ENCODE measurements at places on chromosomes 7 and 10.

GRCh38 chr7:155470686-155471638, 13.0 kb downstream of the EN2 start:
- DNase-seq, result no peak

GRCh38 chr10:27369880-27370279, 129.3 kb upstream of the ACBD5 start:
- no peak for DNase-seq

GRCh38 chr7:122691569-122692235, 7.2 kb downstream of the RNF133 start:
- no peak for DNase-seq

GRCh38 chr7:112081778-112082177, 124.4 kb downstream of the DOCK4 start:
- DNase-seq, result no peak

- no peak for DNase-seq
These were observed 148.0 kb downstream of the ANKRD7 start for GRCh38 chr7:118372530-118372929.

GRCh38 chr7:30348083-30348560, 63.7 kb downstream of the ZNRF2 start:
- peak; percentile 74 for DNase-seq

GRCh38 chr10:129963641-129964501, at the start of gene EBF3:
Gene EBF3 (minus strand): TSS chr10:129964274. CDS start chr10:129963768, 506 bp downstream.
- peak; percentile 56 for DNase-seq

- DNase-seq, result no peak
These were observed 272.5 kb upstream of the COBL start for GRCh38 chr7:51589111-51589510.

- DNase-seq, result no peak
These were observed 154.5 kb downstream of the OAT start for GRCh38 chr10:124264271-124264670.

GRCh38 chr10:24792638-24793037, 69.0 kb upstream of the ARHGAP21 start:
- no peak for DNase-seq

DNA sequence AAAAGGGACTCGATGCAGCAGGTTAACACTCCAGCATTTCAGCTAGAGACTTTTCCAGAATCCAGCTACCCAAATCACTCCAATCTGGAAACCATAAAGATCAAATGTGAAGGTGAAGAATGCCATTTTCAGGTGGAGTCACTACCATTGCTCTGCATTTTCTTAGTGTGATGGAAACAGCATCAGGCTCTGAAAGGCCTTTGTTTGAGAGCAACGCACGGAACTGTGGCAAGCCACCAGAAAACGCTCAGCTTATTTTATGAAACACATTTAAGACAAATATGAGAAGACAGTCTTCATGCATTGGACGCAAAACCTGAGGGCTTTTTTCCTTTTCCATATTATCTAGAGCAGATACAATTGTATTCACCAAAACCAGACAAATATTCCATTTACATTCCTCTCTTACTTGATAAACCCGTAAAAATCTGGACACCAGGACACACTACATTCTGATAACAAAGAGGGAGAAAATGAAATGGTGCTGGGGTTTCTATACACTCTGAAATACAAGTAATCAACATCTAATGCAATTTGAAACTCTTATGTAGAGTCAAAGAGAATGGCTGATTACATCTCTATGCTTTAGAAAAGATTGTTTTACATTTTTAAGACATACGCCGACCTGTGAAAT, 99.1 kb downstream of the NRP1 start:
- no peak for DNase-seq

GRCh38 chr7:266851-267840, 22.8 kb upstream of the FOXL3 start:
- DNase-seq, result no peak

GRCh38 chr10:52279546-52279945, 34.5 kb upstream of the DKK1 start:
- DNase-seq, result no peak

- no peak for DNase-seq
These were observed 653 bp upstream of the ADRB1 start for GRCh38 chr10:114042895-114043531.

- DNase-seq, result no peak
These were observed 47.7 kb upstream of the TRIM8 start for GRCh38 chr10:102596506-102596971.

DNA sequence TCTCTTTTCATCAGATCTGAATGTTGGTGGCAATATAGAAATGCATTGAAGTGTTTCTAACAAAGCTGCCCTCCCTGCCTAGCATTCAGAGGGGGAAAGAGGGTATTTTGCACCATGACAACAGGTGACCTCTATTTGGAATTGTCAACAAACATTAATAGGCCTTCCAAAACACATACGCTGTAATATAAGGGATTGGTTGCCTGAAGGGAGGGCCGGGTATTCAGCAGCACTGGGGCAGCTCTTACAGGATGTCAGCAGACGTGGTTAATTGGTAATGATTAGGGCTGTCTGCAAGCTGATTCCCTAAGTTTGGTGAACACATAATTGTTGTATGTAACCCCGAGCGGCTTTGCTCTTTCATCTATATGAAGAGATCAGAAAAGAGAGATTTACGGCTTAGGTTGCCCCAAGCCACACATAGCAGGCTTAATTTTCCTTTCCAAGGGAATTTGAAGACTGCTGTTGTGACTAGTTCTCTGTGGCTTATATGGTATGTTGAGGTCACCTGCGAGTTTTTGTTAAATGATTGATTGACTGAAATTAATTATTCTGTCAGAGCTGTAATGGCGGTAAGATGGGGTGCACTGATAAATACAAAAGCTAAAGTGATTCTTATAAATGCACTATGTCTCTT, 759.3 kb downstream of the LRMDA start:
- no peak for DNase-seq

GRCh38 chr10:129552119-129552518, 85.1 kb downstream of the MGMT start:
- DNase-seq, result no peak

DNA sequence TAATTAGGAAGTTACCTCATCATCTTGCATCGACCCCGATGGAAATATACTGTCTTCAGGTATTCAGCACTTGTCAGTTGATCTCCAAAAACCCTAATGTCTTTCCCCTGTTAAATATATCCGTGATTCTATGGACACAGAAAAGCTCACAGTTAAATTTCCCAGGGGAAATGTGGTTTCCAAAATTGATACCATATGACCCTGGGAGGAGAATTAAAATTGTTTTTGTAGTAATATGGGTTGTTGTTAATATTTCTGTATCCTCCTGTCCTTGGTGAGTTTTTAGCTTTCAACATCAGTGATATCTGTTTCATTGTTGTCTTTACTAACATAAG, 132.1 kb downstream of the CELF2 start:
- DNase-seq, result no peak

- DNase-seq, result no peak
These were observed 165.2 kb downstream of the PTEN start for GRCh38 chr10:88028654-88029053.

DNA sequence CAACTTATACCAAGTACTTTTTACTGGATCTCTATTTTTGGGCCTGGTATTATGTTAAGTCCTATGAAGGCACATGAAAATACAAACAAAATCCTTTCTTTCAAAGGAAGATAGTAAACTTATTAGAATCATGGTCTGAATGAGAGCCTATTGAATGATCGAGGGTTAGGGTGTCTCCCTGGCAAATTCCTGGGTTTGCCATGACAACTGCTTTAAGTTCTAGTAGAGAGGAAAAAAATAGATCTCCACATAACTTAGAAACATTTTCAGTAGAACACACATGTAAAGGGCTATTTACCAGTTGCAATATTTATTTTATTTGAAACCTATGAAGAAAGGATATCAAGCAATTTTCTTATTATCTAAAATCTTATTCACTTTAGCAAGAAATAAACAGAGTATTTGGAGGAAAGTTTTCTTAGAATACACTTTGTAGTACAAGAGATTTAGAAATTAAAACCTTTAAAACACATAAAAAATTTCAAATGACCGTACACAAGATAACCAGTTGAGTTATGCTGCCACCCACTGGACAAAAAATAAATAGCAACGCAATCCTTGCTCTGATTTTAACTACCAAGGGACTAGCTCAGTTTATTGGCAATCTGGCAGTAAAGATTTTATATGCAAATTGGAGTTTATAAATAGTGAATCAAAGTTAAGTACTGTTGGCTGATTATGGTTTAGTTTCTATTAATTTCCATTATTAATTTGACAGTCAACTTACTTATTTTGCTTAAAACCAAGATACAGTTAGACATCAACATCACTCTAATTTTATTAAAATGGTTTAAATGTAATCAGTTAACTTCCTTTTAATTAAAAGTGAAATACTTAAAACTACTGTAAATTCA, 33.9 kb downstream of the CACUL1 start:
- peak; percentile 21 for DNase-seq

DNA sequence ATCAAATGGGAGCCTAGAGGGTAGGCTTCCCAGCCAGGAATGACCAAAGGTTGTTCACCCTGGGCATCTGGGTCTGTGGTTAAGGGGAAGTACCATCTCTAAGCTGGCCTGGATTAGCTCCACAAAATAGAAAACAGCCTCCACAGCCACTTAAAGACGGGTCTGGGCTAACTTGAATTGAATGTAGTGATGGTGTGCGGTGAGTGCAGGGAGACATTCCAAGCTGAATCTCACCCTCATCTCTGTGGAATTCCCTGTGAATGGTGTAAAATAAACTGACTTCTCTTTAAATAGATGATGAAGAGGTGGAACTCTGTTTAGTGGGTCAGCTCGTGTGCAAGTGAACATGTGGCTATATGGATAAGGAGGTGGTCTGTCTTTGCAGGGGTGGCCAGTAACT, 251.0 kb downstream of the DYNC1I1 start:
- DNase-seq, result no peak

DNA sequence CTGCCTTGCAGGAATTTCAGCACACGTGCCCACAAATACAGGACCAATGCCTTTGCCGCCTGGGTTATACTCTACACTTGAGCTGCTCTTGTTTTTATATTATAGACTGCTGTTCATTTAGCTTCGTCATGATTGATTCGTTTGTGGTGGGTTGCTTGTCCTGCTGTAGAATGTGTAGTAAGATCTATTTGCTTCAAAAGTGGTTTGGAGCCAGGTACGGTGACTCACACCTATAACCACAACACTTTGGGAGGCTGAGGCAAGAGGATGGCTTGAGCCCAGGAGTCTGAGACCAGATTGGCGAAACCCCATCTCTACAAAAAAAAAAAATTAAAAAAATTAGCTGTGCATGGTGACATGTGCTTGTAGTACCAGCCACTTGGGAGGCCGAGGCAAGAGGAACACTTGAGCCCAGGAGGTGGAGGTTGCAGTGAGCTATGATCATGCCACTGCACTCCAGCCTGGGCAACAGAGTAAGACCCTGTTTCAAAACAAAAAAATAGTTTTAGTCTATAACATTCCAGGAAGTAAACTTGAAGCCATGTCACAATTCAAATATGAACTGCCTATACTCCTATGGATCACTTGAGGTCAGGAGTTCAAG, 9.0 kb upstream of the RHBDD2 start:
- DNase-seq, result no peak

DNA sequence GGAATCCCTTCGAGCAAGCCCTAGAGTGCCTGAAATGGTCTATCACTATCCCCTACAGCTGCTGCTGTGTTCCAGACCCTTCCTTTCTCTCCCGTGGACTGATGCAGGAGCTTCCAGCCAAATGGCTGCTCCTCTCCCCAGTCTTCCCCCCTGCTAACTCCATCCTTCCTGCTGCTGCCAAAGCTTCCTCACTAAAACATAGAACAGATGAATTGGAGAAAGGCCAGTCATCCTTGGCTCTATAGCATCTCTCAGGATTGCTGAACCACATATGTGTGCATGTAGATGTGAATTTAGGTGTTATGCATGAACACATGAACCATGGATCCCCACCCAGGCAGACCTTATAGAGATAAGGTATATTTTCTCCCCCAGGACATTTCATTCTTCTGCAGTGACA, 60.7 kb downstream of the GPR26 start:
- DNase-seq, result no peak

- no peak for DNase-seq
These were observed 217.3 kb downstream of the RPS24 start for GRCh38 chr10:78251016-78251385.

- DNase-seq, result no peak
These were observed 16.2 kb upstream of the SLC26A4 start for GRCh38 chr7:107644309-107644974.

DNA sequence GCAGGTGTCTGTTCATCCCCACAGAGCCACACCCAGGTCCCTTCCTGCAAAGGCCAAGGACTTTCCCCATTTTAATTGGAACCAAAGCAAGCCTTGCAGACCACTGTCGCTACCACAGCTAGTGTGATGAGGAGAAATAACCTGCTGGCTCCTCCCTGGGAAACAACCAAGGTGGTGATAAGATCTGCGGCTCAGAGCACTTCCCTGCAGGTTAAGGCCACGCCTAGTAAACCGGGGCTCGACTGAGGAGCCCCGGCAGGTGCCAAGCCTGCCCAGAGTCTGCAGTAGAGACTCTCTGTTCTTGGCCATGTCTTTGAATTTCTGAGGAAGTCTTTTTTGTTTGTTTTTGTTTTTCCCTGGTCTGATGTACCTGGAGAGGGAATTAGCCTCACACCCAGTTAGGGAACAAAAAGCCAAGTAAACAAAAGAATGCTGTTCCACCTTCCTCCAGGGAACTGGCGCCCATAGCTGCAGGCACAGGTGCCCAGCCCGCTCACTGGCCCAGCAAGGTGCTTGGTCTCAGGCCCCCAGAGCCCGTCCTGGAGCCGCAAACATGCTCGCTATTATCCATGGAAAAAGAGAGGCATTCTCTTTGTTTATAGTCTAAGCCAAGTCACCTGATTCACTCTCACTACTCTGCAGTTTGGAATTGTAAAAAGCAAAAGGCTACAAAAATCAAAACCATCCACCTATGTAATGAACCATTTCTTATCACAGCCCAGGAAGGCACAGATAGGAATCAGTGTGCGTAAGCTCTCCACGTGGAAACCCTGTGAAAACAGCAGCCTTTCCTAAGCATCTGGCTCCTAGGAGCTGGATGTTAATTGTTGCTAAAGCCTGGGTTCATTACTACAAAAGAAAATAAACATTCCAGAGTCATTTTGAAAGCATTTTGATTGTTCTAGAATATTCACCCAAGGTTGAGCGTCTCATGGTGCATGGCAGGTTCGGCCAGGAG, 2.7 kb downstream of the GPR146 start:
- DNase-seq, result no peak

- DNase-seq, result peak; percentile 72
These were observed 18.4 kb downstream of the TSPAN14 start for GRCh38 chr10:80472234-80473095.

DNA sequence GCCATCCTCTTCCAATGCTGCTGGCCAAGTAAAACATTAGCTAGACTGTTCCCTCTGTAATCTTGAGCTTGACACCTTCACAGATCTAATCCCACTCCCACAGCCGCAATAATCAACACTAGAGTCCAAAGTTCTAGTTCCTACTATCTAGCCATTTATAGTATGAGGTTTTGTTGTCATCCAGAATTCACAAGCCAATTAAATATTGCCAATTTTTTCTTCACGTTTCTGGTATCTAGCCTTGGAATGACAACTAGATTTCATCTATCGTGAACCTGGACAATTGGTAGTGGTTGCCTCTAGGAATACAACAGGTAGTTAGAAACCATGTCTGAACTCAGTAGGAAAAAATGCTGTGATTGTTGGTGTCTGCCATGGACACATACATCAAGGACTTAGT, 10.4 kb downstream of the WASL start:
- no peak for DNase-seq

- no peak for DNase-seq
These were observed 229.5 kb downstream of the PTEN start for GRCh38 chr10:88092973-88093372.
